ENCODE measurements at places on chromosomes 13 and 19.

DNA sequence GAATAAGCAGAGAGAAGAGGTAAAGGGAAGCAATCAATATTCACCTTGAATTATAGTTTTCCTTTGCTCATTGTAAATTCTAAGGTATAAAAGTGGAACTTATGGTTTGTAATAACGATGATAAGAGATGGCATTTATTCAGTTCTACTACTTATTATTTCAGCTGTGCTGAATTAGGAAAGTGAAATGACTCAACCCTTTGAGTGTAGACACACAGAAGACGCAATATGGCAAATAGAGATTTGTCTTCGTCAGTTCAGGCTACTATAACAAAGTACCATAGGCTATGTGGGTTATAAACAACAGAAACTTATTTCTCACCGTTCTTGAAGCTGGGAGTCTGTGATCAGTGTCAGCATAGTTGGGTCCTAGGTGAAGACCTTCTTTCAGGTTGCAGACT, 713.0 kb upstream of the PCDH9 start:
- DNase-seq, result no peak

GRCh38 chr19:35279985-35280821, 2.1 kb upstream of the HAMP start:
- DNase-seq, result no peak

DNA sequence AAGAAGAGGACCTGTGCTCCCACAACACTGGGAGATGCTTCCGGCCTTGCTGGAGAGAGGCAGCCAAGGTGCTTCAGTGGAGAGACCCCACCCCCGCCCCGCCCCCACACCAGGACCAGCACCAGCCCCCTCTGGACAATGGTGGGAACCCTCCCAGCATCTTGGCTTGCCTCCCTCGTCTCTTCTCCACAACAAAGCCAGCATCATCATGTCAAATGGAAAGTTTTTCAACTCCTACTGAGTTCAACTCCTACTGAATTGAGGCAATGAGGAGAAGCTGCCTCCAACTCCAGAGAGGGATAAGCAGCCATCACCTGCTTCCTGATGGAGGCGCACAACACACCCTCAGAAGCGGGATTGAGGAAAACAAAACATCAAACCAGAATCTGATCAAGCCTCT, 12.8 kb downstream of the DEDD2 start:
- no peak for DNase-seq

DNA sequence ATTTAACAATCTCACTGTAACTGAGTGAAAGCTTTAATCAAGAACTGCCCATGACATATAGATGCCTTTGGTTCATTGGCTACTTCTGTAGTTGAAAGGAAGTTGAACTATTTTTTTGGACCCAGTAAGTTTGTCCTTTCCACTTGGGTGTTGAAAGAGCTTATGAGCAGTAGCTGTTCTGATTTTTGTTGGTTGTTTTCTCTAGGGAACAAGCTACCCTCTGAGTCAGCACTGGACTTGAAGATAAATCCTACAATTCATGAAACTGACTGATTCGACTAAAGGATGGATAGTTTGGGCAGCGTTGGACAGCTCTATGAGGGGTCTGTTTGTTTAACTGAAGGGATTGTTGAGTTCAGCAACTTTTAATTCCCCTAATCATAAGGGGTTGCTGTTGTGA, 101.0 kb downstream of the PAN3 start:
- DNase-seq, result no peak

DNA sequence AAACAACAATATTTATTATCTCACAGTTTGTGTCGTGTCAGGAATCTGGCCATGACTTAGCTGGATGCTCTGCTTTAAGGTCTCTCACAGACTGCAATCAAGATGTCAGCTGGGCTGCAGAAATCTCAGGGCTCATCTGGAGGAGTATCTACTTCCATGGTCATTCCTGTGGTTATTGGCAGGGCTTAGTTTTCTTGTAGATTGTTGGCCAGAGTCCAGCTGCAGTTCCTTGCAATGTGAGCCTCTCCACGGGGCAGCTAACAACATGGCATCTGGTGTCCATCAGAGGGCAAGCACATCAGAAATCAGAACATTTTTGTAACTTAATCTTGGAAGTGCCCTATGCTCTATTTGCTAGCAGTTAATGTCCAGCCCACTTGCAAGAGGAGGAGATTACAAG, 45.7 kb upstream of the TDRD3 start:
- DNase-seq, result no peak

GRCh38 chr13:100438059-100438788, 150.4 kb downstream of the GGACT start:
- DNase-seq, result no peak

- no peak for DNase-seq
Observed at GRCh38 chr13:42040730-42041010, 7.8 kb upstream of the DGKH start.

- DNase-seq, result no peak
Observed at GRCh38 chr13:24997367-24997967, 98.5 kb upstream of the PABPC3 start.

DNA sequence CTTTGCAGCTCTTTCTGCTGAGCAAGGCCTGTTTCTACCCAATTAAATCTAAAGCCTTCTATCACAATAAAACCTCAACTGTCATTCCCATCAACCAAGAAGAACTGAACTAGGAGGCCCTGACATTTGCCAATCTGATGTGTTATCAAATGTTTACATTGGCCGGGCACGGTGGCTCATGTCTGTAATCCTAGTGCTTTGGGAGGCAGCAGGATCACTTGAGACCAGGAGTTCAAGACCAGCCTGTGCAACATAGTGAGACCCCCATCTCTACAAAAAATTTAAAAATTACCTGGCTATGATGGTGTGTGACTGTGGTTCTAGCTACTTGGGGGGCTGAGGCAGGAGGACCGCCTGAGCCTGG, 2.8 kb upstream of the FBXO17 start:
- DNase-seq, result no peak

DNA sequence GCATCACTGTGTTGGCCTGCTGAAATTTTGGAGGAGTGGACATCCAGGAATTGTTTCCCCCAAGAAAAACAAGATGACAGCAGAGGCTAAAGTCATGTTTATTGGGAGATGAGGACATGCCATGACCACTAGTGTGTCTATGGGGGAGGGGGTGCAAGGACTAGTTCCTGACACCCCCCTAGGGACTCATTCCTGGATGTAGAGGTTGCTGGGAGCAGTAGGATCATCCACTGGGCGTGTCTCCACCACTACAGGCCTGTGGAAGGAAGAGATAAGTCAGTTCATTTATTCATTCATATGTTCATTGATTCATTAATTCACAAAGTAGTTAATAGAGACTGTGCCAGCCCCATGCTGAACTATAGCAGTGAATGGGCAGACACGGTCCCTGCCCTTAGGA, 30.2 kb downstream of the MAP4K1 start:
- DNase-seq, result no peak

GRCh38 chr13:98609756-98610155, 32.8 kb upstream of the STK24 start:
- no peak for DNase-seq

GRCh38 chr19:1632462-1633268, 19.8 kb downstream of the TCF3 start:
- no peak for DNase-seq

DNA sequence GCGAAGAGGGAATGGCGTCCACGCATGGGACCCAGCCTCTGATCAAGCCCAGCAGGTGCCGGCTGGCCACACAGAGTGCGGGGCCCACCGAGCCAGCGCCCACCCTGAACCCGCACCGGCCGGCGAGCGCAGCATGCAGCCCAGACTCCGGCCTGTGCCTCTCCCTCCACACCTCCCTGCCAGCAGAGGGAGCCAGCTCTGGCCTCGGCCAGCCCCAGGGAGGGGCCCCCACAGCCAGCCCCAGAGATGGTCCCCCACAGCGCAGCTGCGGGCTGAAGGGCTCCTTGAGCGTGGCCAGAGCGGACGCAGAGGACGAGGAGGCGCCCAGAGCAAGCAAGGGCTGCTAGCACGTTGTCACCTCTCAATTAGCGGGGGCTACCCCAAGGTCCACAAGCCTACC, 904.5 kb downstream of the SLITRK6 start:
- no peak for DNase-seq

DNA sequence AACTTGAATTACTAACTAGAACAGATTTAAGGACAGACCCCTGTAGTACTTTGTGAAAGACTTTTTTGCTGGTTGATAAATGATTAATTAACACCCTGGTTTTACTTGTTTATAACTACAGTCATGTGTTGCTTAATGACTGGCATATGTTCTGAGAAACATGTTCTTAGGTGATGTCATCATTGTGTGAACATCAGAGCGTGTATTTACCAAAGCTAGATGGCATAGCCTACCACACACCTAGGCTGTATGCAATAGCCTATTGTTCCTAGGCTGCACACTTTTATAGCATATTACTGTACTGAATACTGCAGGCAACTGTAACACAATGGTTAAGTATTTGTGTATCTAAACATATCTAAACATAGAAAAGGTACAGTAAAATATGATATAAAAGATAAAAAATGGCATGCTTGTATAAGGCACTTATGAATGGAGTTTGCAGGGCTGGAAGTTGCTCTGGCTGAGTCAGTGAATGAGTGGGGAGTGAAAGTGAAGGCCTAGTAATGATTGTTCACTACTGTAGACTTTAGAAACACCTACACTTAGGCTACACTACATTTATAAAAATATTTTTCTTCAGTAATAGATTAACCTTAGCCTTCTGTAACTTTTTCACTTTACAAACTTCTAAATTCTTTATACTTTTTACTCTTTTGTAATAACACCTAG, 260.3 kb downstream of the KCNRG start:
- DNase-seq, result no peak

GRCh38 chr19:50818859-50819472, 4.6 kb downstream of the KLK1 start:
- no peak for DNase-seq

- DNase-seq, result no peak
Observed at GRCh38 chr19:44345959-44346358, 10.5 kb downstream of the ZNF112 start.

GRCh38 chr13:23551213-23552008, 18.8 kb upstream of the TNFRSF19 start:
- DNase-seq, result no peak

GRCh38 chr13:110168999-110169933, 137.7 kb downstream of the COL4A1 start:
- DNase-seq, result no peak

Data from stimulated activated CD8-positive, alpha-beta memory T cell treated with anti-CD3 and anti-CD28 coated beads, Interleukin-7, amount 100 ng/mL, for 1 hour (primary cell).